ENCODE measurements at places on chromosomes 4 and X. TPM values are rescaled to one million over a fixed set of nuclear protein-coding genes. Genes with fewer than 3 reads are reported as not detected.

KIAA1210 gene
- total RNA-seq, result 0.06 TPM

UGT2A3 gene
- not detected for total RNA-seq

DEFB131A gene
- total RNA-seq, result not detected

DNA sequence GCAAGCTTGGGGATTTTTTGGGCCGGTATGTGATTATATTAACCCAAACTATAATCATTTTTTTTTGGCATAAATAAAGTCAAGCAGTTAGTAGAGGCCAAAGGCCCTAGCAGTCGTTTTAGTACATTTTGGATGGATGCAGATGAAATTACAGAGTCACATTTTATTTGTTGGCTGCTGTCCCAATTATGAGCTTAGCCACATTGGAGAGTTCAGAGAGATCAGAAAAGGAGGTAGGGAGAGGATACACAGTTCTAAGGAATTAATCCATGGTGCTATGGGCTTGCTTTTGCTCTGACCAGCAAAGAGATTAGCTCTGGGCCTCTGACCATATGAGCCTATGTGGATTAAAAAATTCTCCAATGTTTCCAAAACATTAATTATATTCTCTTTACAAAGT, 395.1 kb downstream of the RAPGEF2 start:
- no peak for DNase-seq

DNA sequence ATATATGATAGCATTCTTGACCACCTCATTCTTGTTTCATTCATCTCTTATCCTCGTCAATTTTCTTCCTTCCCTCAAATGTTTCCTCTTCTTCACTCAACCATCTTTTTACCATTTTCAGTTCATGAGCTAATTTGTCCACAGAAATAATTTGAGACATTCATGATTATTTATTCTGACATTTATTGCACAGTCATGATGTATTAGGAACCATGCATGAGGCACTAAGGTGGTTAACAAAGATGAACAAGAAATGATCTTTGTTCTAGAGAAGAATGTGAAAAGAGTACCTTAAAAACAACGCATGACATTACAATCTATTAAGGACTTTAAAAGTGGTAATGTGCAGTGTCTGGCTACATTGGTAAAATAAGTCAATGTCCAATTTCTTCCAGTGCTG, 27.9 kb downstream of the TEC start:
- DNase-seq, result no peak

Data from right cardiac atrium (tissue), 5 donors.